Cerebellar cortex (tissue), 1 donor: ENCODE measurements at places on chromosomes 2 and 18.

DNA sequence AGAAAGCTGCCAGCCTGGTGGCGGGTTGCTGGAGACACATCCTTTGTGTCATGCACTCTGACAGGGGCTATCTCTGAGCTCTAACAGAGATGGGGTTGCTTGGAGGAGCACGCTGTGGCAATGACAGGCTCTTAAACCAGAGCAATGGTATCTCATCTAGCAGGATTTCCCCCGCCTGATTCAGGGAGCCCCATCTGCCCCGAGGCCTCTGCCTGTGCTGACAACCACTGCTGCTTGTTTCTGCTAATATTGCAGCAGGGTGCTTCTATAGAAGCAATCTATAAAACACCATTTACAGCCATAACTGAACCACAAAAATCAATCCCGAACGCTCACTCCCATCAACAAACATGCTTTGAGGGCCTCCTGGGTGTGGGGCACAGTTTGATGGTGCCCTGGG, 12.8 kb upstream of the DNPEP start:
- DNase-seq, result no peak

DNA sequence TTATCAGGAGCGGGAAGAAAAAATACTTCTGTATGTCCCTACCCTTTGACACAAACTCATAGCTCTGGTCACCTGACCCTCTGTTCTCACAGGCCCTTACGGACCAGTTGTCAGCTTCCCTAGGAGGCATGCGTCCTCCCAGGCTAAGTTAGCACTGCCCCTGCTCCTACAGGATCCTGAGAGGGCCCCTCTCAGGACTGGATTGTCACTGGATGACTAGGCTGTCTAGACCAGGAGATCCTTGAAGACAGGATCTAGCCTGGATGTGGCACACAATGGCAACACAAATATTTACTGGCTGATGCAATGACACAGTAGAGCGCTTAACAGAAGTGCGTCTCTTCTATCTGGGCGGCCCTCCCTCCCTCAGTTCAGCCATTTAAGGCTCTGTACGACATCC, 7.7 kb downstream of the FAM228A start:
- no peak for DNase-seq

DNA sequence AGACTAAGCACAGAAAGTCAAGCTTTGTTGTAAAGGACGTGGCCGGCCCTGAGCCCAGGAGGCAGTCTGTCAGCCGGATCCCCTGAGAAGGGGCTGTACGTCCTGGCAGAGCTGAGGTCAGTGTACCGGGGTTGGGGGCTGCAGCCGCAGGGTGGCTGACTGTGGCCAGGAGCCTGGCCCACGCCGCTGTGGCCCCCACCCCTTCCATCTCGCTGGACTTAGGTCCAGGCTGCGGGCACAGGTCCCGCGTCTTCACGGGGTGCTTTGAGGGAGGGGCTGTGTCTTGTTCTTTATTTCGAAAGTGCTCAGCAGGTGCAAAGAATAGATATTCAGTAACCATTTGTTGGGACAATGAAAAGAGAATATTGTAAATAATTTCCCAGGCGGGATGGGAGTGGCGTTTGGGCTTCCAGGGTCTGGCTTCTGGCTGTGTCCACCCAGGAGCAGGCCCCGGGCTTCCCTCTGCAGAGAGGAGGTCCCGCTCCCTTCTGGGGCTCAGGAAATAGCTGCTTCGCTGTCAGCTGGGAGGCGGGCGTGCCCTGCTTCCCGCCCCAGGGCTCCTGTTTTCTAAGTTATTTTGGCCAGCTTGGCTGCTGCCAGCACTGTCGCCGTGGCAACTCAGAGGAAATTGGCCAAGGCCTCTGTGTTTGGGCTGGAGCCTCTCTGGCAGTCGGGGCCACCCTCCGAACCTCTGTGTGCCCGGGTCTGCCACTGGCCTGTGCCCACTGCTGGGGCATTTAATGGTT, 7.4 kb downstream of the NFATC1 start:
- DNase-seq, result no peak

DNA sequence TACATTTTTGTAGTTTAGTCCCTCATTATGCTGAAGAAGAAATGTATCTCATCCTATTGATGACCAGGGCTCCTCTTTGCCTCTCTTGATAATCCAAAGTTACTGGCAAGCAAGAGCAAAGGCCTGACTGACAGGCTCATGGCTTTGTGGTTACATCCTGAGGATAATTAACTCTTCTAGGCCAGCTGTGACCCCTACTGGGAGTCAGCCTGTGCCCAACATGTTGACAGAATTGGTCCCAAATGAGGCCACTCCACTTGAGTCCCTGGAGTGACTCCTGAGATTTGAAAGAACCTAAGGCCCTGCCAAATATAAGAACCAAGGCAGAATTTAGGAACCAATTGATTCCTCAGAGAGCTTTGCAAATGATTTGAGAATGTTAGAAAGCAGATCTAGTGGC, 973.8 kb upstream of the CELF4 start:
- DNase-seq, result peak; percentile 36

DNA sequence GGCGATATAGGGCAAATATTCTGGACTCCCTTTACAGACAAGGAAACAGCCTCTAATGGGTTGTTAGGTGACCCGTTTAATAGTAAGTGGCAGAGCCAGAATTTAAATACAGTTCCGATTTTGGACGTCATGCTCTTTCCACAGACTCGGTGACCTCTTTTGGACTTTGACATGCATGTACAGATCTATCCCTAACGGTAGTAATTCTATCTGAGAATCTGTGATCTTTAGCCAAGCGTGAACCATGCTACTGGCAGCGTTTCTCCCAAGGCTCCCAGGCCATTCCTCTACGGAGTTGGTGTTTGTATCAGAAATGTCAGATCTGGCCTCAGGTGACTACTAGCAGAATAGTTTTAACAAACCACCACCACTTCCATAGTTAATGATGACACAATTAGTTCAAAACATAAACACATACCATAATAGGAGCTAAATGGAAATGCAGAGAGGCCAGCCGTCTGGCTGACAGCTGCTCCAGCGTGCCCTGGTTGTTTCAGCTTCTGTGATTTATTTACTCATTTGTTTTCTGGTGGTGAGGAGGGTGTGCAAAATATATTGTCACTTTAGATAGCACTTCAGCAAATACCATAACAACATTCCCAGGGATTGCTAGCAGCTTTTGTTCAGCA, 304.6 kb upstream of the LYPD1 start:
- DNase-seq, result no peak

DNA sequence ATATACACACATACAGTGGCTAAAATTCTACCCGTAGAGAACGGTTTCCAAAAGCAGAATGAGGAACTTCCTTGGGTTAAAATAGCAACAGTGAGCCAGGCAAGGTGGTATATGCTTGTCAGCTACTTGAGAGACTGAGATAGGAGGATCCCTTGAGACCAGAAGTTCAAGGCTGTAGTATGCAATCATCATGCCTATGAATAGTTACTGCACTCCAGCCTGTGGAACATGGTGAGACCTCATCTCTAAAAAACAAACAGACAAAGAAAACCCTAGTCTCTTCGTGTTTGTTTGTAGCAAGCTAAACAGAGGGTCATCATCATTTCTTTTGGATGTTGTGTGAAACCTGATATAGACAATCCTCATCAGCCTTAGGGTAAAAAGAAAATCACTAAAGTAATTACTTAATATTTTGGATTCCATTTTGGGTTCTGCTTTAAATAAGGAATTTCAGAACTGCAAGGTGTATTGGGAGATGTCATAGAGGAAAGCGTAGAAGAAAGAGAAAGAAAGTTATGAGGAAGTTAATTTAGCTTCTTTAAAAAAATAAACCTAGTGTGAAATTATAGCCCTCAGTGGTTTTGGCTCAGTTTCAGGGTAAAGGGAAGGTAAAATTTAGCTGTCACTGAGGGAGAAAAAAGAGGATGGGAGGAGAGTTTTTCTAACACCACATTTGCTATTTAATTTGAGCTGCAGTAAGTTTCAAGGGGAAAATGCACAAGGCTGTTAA, 46.5 kb downstream of the PLEK start:
- DNase-seq, result no peak

GRCh38 chr18:23077493-23078256, 57.6 kb upstream of the CABLES1 start:
- peak; percentile 34 for DNase-seq

DNA sequence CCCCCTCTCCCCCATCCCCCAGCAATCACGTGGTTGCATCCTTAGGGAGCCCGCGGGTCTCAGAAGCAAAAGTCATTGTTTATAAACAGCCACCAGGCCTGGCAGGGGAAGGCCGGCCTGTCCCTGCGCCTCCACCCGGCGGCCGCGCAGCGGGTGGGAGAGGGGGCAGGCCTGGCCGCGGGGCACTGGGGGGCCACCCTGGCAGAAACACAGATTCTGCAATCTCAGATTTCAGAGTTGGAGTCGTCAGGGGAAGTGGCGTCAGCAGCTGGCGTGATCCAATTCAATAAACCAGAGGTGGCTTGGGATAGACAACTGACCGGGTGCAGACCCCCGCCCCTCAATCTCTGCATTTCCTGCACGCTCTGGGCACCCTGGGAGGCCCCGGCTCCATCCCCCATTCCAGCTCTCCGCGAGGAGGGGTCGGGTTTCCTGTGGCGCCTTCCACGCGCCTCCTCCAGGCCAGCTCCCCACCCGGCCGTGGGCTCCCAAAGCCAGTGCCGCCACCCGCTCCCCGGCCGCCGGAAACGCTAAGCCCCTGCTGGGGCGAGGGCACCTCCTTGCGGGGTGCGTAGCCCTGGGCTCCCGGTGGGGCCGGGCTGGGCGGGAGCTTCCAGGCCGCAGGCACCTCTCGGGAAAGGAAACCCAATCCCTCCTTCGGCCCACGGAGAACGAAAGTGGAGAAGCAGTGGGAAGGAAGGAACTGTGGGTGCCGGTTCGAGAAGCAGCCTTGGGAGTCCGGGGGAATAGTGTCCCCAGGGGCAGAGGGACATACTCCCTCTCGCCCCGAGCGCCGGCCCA, 1.1 kb downstream of the BIN1 start:
- no peak for DNase-seq

DNA sequence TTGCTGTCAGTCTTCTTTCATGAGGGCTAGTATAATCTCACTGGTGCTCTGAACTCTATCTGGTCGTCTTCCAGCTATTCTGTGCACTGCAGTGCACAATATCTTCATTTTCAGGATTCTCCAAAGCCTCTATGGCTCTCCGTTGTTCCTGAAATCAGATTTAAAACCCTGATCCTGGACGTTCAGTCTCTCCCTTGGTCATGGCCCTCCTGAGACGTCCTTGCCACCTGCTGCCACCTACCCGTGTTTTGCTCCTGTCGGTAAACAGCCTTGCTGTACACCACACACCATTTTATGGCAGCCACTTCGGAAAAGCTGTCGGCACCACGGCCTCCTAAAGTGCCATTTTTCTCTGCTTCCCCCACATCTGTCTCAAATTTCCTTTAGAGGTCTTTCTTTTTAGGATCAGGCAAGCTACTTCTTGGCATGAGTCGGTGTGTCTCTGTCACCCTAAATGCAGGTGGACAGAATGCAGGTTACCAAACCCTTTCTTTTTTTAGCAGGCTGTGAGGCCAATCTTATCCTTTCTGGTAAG, 170.0 kb downstream of the HRH4 start:
- peak; percentile 64 for DNase-seq

GRCh38 chr18:79518028-79518682, 122.4 kb downstream of the NFATC1 start:
- DNase-seq, result no peak

- DNase-seq, result no peak
These were observed 243.0 kb downstream of the HDAC4 start for GRCh38 chr2:239157771-239158170.

DNA sequence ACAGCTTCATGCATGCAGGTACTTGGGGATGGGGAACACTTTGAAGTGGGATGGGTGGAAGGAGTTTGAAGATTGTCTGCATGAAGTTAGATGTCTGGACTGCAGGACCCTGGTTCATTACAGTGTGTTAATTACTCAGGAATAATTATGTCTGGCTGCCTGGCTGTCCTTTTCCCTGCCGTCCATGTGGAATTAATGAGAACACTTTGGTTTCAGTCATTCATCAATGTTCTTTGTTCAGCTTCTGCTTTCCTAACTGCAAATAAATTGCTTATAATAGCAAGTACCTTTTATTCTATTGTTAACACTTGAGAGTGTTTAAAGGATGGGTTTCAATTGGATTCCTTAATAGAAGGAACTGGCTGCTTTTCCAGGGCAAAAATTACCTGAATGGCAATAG, 35.8 kb downstream of the MTCL1 start:
- DNase-seq, result no peak

- no peak for DNase-seq
These were observed 19.7 kb downstream of the TWSG1 start for GRCh38 chr18:9354256-9354655.

GRCh38 chr2:63667132-63667700, 78.5 kb downstream of the MDH1 start:
- no peak for DNase-seq

DNA sequence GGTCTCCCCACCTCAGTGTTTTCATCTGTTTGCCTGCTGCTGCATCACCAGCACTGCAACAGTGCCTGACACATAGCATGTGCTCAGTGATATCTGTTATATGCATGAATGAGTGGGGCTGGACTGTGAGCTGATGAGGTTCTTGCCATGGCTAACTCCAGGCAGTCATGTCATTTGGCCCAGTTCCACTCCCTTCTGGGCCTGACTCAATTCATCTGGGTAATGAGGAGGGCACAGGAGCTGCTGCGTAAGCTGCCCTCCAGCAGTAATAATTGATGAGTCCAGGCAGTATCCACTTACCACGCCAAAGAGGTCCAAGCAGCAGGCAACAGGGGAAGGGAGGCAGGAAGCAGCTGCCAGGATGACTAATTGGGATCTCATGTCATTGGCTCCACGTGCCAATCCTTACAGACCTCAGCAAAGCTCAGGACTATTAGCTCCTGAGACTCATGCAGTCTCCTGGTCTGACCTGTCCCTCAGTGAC, 34.1 kb upstream of the MAT2A start:
- DNase-seq, result no peak

- no peak for DNase-seq
These were observed 109.7 kb downstream of the NOL4 start for GRCh38 chr18:34114996-34115395.

DNA sequence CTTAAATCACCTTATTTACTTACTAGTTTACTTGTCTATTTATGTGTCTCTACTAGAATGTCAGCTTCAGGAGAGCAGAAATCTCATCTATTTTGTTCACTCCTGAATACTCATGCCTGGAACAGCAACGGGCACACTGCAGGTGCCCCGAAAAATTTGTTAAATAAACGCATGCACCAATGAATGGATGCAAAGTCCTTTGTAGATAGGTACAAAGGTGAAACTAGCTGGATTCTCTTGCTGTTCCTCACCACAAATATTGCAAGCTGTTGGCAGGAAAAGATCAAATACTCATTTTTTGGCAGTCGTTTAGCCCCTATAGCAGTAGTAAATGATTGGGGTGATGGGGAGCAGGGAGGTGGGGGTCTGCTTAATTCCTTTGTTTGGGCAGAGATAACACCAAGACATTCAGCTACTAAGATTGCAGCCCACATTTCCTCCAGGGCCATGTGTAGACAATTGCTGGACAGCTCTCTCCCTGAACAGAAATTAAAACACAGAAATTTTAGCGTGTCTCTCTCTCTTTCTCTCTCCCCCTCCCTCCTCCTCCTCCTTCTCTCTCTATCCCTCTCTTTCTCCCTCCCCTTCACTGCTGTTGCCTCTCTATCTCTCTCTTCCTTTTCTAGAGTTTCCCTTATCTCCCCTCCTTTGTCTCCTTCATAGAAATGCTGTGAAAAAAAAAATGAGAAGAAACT, 5.4 kb downstream of the MARCHF4 start:
- DNase-seq, result no peak
